WTC11 (cell line): ENCODE measurements at places on chromosomes 7 and 10.

DNA sequence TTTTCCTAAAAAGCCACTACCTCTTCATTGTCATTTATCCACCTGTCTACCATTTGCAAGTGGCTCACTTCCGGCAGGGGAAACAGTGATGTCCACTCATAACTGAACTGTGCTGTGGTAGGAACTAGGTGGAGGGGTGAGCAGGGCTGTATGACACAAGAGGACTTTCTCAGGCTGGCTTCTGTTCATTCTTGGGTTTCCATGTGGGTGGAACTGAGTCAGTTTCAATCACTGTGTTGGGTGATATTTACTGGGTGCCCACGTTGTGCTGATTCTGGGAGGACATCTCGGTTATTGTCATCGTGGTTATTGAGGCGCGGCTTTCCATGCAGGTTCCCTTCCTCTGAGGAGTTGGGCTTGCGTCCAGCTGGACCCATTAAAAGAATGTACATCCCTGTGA is 38.8 kb downstream of the RAMP3 start:
- no peak for DNase-seq

GRCh38 chr7:140005754-140006503 is 56.8 kb downstream of the PARP12 start:
- peak; percentile 83 for DNase-seq

DNA sequence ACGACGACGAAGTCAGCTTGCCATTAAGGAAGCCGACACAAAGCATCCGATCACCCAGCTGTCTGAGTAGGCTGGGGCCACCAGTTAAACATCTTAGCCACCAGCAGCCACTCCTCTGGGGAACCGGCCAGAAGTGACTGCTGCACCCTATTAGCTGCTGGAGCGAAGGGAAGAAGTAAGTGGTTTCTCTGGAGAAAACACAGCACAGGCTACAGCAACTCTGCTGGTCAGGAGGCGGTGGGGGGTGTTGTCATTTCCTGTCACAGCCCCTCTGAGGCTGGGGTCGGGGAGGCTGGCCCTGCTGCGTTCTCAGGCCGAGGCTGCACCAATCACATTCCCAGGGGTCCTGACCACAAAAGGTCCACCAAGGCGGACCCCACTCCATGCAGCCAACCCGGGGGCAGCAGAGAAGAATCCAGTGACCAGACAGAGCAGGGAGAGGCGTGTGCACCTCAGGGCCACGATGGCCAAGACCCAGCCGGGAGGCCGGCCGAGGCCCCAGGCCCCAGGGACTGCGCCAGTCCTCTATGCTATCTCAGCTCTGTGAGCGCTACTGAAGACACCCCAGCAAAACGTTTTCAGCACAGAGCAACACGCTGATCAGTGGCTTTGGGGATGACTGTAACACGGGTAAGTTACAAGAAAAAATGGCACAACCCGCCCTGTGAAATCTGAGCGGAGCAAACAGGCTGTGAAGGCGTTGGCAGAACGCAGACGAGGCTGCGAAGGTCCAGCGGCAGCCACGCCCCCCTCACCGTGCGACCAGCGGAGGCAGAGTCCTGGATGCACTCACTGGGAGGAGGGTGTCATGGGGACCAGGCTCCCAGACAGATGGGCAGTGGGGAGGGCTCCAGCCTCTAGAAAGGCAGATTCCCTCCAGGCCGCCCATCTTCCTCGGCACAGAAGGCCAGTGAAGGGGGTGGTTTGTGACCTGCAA is 24.8 kb downstream of the STK32C start:
- DNase-seq: no peak

GRCh38 chr10:22693371-22693784 is 21.0 kb downstream of the PIP4K2A start:
- no peak for DNase-seq

GRCh38 chr7:37212051-37212450 is 236.6 kb downstream of the ELMO1 start:
- no peak for DNase-seq
